ENCODE measurements at places on chromosomes 1 and 21.

DNA sequence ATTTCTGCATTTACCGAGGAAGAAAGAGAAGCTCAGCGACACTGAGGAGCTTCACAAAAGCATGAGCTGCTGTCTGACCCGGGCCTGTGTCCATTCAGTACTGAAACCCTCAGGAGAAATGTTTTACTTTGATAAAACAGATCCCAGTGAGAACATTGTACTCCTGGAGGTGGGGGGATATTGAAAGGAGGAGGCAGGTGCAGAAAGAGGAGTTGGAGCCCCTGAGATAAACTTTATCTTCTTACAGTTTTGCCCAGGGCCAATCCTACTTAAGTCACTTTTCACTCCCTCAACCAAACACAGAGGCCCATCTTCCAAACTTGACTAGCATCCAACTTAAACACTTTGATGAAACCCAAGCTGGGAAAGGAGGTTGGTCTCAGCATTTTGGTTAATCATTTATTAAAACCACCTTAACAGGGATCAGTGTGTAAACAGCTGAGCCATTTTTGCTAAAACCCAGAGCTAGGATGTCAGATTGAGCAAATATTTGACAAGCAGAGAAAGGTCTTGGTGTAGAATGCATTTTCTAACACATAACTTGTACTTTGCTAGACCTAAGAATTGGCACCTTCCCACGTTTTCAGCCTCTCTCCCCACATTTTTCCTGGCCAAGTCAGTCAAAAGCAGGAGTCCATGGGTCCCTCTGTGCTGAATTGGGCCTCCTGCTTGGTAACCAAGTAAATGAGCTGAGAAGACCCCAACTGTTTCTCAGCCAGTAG, 32.5 kb upstream of the SARS1 start:
- peak; percentile 39 for DNase-seq

GRCh38 chr1:41097105-41097504, 75.6 kb upstream of the SLFNL1 start:
- no peak for DNase-seq

DNA sequence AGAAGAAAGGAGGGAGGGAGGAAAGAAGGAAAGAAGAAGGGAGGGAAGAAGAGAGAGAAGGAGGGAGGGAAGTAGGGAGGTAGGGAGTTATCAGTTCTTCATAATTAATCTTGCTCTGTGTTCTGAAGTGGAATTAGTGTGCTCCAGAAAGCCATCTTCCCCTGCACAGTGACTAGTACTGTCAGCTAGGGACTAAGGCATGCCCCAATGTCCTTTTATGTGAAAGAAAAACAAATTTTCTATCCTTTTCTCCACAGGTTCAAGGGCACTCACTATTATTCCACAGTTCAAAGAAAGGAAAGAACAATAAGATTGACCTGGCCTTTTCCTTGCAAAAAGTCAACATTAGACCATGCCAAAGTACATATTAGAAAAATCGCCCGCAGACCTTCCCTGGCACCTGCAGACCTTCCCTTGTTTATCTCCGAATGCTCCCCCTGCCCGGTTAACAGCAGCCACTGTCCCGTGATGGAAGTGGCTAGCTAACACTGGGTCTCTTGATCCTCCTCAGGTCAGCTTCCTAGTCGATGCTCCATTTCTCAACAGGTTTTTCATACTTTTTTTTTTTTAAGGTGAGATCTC, 107.2 kb upstream of the EDEM3 start:
- no peak for DNase-seq

GRCh38 chr1:240342251-240342625, 250.6 kb downstream of the FMN2 start:
- no peak for DNase-seq

GRCh38 chr1:117981455-117982192, 52.1 kb downstream of the WDR3 start:
- no peak for DNase-seq

DNA sequence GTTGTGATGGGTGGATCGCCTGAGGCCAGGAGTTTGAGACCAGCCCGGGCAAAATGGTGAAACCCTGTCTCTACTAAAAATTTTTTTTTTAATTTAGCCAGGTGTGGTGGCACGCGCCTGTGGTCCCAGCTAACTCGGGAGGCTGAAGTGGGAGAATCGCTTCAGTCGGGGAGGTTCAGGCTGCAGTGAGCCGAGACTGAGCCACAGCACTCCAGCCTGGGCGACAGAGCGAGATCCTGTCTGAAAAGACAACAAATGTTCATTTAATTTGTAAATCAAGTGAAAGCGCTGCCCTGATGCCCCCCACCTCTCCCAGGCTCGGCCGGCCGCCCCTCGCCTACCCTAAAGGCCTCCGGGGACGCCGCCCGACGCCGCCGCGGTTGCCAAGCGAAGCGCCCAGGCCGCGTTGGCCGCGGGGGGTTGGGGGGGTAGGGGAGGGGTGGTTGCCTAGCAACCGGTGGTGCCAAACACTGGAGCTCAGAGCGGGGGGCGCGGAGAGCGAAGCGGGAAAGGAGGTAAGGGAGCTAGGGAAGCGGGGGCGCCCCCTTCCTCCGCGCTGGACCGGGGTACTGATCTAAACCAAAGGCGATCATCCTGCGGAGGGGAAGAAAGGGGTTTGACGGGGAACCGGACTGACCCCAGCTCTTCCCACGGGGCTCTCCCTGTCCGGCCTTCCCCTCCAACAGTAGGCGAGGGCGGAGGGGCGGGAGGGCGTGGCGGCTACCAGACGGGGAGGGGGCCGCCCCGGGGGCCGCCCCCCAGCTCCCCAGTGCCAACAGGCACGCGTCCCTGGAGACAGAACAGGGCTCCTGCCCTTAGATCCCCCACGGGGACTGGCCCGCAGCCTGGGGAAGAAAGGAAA, at the start of gene TEKT2:
TEKT2 (plus strand) TSS at position 460 of the 862 bp plus-strand sequence. CDS start 828 bp downstream, outside the sequence.
- DNase-seq, result peak; percentile 59

DNA sequence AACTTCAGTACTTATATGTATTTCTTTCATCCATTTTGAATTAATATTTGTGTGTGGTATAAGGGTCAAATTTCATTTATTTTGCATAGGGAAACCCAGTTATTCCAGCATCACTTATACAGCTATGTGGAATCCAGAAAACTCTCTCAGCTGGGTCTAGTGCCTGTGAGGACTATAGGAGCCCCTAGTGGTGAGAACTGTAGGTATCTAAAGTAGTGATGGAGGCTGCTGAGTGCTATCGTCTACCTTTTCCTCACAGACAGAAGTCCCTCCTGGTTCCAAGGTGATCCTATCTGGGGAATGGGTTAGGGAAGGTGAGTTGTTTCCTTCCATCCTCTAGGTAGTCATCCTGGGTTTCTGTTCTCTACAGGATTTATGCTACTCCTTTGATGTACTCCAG, 352.0 kb upstream of the C1orf87 start:
- peak; percentile 11 for DNase-seq

GRCh38 chr1:218058730-218059129, 226.4 kb upstream of the RRP15 start:
- DNase-seq, result no peak

GRCh38 chr1:231883382-231883781, 256.8 kb downstream of the DISC1 start:
- no peak for DNase-seq

DNA sequence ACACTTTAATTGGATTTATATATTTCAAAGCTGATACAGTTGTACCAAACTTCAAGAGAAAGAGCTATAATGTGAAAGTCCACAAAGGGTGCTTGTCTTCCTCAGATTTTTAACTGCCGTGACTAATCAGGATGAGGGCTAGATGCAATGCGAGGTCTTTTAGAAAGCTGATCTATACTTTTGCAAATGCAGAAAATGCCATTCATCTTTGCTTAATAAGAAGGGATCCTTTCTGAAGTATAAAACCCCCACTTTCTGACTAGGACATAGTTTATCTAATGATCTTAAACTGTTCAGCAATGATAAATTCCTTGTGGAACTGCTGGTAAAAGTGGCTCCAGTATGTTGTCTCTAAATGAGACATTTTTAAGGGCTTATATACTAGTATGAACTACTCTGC, 102.7 kb upstream of the NGF start:
- peak; percentile 81 for DNase-seq

GRCh38 chr1:85654066-85654782, 54.0 kb downstream of the ZNHIT6 start:
- DNase-seq, result peak; percentile 52

DNA sequence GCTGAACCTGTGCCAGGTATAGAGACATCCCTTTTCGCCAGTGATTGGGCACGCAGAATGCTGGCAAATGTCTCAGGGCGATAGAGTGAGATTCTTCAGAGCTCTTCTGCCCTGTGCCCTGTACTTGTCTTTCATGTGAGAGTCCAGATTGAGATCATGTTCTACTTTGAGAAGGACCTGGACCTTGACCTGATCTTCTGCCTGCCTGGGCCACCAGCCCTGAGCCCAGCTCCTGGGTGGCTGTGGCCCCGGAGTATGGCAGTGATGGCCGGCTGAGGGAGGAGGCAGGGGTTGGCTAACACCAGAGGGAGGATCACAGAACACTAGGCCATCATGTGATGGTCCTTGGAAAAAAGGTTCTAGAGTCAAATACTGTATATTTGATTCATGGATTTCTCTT, 13.8 kb downstream of the STRIP1 start:
- no peak for DNase-seq

DNA sequence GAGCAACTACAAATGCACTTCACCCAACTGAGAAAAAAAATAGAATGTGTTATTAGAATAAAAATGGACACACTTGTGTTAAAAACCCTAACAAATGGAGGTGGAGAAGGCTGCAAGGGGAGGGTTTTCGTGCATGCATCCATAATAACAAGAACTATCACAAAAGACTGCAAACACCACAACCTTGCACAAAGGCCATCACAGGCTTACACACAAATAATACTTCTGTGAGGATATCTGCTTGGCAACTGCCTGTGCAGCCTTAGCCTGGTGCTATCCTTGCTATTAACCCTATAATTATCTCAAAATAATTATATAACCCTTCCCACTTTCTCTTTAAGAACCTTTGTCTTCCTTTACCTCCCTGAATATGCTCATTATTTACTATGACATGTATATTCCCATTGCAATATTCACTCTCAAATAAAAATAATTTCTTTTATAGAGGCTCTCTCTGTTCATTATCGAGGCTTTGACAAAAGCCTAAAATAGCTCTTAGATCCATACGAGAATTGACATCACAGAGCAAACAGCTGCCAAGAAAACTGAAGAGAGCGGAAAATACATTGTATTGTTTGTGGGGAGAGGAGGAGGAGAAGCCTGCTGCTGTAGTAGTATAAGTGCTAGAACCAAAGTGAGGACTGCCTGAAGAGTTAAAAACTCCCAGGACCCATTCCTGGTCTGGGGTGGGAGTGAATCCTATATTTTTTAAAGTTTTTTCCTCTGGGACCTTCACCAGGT, 1768.7 kb downstream of the BRINP3 start:
- DNase-seq, result no peak

GRCh38 chr1:199449221-199449620, 578.3 kb upstream of the NR5A2 start:
- no peak for DNase-seq

DNA sequence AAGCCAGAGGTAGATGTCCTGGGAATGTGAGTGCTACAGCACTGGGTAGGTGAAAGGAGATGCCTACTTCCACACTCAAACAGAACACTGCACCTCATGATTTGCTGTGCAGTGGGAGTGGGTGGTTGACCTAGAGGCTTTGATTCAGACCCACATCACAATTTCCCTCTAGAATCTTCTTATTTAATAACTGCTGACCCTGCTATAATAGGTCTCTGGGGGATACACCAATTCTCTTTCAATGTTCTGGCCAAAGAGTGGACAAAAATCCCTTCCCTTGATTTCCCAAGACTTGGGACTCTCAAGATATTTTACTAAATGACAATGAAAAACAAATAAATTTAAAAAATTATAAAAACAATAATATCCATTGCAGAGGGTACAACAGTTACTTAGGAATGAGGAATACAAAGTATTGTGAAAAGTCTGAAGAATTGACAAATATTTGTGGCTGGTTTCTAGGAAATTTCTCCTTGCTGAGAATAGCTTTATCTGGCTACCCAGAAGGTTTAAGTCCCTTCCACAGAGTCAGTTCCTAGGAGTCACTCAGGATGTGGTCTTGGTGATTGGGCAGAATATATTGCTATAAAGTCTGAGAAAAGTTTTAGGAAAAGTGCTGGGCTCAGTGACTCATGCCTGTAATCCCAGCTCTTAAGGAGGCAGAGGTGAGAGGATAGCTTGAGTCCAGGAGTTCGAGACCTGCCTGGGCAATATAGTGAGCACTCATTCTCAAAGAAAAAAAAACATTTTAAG, 2.4 kb upstream of the FCGR2A start:
- peak; percentile 58 for DNase-seq

DNA sequence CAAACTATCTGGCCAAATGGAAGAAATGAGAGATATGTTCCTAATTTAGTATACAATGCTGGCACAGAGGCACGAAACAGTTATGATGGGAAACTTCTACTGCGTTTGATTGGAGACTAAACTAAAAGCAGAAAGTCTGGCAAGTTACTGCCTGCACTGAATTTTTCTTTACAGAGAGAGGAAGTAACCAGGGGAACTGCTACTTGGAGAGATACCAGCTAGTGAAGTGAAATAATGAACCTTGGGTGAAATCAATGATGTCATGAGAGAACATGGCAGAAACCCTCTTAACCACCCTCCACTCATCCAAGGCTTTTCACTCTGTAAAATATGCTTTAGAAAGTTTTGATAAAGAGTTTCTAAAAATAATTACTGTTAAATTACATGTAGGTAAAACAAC, 29.3 kb downstream of the NIBAN1 start:
- DNase-seq, result no peak

DNA sequence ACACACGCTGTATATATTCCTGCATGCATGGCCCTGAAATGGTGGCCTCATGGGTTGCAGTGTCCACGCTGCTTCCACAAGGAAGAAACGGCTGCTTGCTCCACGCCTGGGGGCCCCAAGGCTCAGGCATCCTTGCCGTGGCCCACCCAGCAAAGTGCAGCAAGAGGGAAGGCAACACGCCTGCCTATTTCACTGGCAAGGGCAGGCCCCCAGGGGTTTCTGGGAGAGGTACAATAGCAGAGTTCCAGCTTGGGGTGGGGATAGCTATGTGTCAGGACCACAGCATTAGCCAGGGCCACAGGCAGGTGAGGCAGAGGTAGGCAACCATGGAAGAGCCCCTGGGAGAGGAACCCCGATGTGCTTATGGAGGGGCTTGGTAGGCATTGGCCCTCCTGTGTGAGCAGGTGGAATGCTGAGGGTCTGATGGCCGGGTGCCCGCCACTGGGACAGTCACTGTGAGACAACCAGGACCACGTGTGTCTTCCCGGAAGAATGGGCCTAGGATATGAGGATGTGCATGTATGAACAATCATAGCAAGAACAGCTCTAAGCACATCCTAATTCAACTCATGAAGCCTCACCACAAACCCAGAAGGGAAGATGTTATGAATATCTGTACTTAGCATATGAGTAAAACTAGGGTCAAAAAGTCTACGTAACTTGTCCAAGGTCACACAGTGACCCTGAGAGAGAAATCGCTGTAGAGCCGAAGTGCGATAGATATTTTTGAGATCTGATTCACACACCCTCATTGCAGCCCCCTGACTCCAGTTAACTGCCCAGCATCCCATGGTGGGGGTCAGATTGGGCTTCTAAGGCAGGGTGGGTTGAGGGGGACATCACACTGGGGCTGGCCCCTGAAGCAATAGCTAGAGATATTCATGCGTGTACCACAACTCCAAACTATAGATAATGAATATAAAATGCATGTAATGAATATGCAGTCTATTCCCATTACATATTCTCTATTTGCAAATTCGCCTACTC, 11.8 kb downstream of the TFF2 start:
- no peak for DNase-seq

- no peak for DNase-seq
Measured at GRCh38 chr1:171751221-171751620, 9.4 kb upstream of the VAMP4 start.

Data from fibroblast of skin of right biceps (primary cell).